ENCODE measurements at places on chromosomes 5 and 9. TPM values are rescaled to one million over a fixed set of nuclear protein-coding genes. Genes with fewer than 3 reads are reported as not detected.
A peak's percentile ranks its signal among the peaks of the same experiment; 100 is the strongest.

BOD1 gene
- total RNA-seq = 120 TPM

TICAM2 gene
- total RNA-seq = 0.33 TPM

SPINK7 gene
- total RNA-seq = not detected

TRMT10B gene
- total RNA-seq = 5.7 TPM

SPRY4 gene
- total RNA-seq = 92.4 TPM

PCDHB9 gene
- 2.6 TPM for total RNA-seq

SLC6A19 gene
- not detected for total RNA-seq

FOXD4L6 gene
- 0.13 TPM for total RNA-seq

HK3 gene
- not detected for total RNA-seq

DNA sequence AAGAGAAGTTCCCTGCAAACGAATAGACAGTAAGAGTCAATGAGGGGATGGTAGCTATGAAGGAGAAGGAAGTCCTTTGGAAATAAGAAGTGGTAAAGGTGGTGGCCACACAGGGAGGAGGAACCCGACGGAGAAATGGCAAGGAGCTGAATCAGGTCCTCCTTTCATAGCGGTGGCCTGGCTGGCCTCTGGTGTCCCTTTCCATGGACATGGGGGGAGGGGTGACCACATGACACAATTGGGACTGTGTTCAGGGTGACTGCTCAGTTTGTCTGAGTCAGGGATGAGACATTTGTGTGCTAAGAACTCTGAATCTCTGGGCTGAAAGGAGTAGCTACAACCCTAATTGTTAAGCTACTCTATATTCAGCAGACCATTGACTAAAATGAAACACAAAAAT lies 28.7 kb upstream of the TIMD4 start:
- H3K27ac ChIP-seq = no peak overlapping the region
- H3K36me3 ChIP-seq = no peaks in the 10 kb centered on the region
- no peaks in the 10 kb centered on the region for H3K27me3 ChIP-seq
- no peak for DNase-seq
- H3K4me1 ChIP-seq = no peaks in the 10 kb centered on the region
- no peak overlapping the region for H3K4me3 ChIP-seq

DNA sequence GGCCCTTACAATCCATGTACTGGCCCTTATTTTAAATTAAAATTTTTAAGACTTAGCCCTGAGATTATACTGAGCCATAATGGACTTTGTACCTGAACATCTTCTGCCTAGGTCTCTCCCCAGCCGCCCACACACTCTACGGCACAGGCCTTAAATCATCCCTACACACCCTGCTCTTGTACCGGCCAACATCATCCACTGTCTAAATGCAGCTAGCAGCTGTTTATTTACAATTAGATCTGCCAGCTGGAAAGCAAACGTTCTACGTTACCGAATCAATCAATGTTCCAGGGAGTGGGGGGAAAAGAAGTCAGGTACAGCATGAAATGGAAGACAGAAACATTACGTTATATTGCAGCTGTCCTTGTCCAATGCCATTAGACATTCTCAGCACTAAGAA lies 88.4 kb upstream of the GRAMD2B start:
- H3K27me3 ChIP-seq = no peaks in the 10 kb centered on the region
- H3K36me3 ChIP-seq = no peaks in the 10 kb centered on the region
- H3K4me1 ChIP-seq = no peaks in the 10 kb centered on the region
- no peak overlapping the region for H3K4me3 ChIP-seq
- no peak overlapping the region for H3K27ac ChIP-seq

GRCh38 chr5:136729901-136730355 lies 364.6 kb upstream of the TRPC7 start:
- no peaks in the 10 kb centered on the region for H3K27me3 ChIP-seq
- no peak overlapping the region for H3K4me3 ChIP-seq

DNA sequence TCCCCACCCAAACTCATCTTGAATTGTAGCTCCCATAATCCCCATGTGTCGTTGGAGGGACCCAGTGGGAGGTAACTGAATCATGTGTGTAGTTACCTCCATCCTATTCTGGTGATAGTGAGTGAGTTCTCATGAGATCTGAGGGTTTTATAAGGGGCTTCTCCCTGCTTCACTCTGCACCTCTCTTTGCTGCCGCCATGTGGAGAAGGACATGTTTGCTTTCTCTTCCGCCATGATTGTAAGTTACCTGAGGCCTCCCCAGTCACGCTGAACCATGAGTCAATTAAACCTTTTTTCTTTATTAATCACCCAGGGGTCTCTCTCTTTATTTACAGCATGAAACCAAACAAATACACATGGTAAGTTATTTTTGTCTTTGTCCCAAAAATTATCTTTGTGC lies 726.1 kb downstream of the CDH18 start:
- no peak overlapping the region for H3K27ac ChIP-seq
- no peaks in the 10 kb centered on the region for H3K27me3 ChIP-seq
- H3K4me3 ChIP-seq = no peak overlapping the region
- no peak for DNase-seq
- H3K36me3 ChIP-seq = peaks cover 6% of the 10 kb centered on the region

GRCh38 chr9:121675969-121676822 lies 24.8 kb downstream of the DAB2IP start:
- peaks cover 8% of the 10 kb centered on the region for H3K4me1 ChIP-seq
- no peak for DNase-seq
- H3K27me3 ChIP-seq = no peaks in the 10 kb centered on the region
- H3K4me3 ChIP-seq = no peak overlapping the region
- peaks cover 19% of the 10 kb centered on the region for H3K36me3 ChIP-seq

- no peaks in the 10 kb centered on the region for H3K27me3 ChIP-seq
- no peak overlapping the region for H3K4me3 ChIP-seq
- H3K27ac ChIP-seq = no peak overlapping the region
These were observed 261.0 kb downstream of the ROR2 start for GRCh38 chr9:91689006-91689405.

DNA sequence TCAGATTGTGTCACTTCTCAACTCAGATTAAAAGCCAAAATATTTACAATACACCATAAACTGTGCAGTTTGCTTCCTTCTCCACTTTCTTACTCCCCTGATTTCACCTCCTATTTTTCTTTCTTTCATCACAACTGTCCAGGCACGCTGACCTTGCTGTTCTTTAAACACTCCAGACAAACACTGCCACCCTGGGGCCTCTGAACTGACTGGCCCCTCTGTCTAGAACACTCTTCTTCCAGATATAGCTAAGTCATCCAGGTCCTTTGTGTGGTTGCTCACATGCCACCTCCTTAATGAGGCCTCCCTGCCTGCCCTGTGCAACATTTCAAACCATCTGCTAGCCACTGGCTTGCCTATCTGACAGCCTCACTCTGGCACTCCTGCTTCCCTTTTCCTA lies 46.6 kb downstream of the ATG10 start:
- H3K36me3 ChIP-seq = peaks cover 10% of the 10 kb centered on the region
- H3K4me1 ChIP-seq = no peaks in the 10 kb centered on the region
- DNase-seq = no peak
- H3K27ac ChIP-seq = no peak overlapping the region
- no peaks in the 10 kb centered on the region for H3K27me3 ChIP-seq

GRCh38 chr9:132755096-132755495 lies 84.8 kb downstream of the GTF3C4 start:
- no peaks in the 10 kb centered on the region for H3K27me3 ChIP-seq
- H3K27ac ChIP-seq = no peak overlapping the region
- H3K36me3 ChIP-seq = no peaks in the 10 kb centered on the region
- no peaks in the 10 kb centered on the region for H3K4me1 ChIP-seq
- no peak for DNase-seq

DNA sequence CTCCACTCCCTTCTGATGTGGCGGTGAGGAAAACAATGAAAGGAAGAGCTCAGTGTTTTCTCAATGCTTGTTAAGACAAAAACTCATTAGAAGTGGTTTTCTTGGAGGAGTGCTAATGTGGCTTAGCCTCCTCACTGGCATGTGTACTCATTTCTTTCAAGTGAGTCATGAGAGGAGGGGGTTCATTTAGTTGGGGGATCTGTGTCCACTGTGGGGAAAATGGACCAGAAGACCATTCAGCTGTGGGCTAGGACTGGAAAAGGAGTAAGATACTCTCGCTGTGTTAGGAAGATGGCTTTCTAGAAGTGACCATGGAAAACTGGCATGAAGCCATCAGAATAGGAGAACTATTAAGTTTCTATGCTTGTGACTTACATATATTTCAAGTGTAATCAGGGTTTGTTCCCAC lies 23.5 kb downstream of the KLF9 start:
- H3K4me1 ChIP-seq = no peaks in the 10 kb centered on the region
- H3K27me3 ChIP-seq = no peaks in the 10 kb centered on the region
- no peak for DNase-seq
- no peaks in the 10 kb centered on the region for H3K36me3 ChIP-seq
- H3K4me3 ChIP-seq = no peak overlapping the region
- no peak overlapping the region for H3K27ac ChIP-seq

DNA sequence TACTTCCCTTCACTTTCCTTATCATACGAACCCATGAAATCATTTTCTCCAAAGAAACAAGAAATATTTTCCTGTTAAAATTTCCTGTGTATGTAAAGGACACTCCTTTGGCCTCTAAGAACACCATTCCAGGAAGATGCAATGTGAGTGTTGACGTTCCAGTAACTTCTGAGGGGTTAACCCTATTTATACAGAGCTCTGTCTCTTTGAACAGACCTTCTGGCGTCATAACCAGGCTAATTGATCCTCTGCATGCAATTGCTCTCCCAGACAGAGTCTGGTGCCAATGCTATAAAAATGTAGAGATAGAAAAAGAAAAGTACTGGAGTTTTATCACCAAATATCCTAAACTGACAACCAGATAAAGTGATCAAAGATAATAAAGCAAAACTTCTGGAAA lies 218.5 kb downstream of the TLE1 start:
- H3K27me3 ChIP-seq = no peaks in the 10 kb centered on the region
- no peak overlapping the region for H3K27ac ChIP-seq
- H3K4me1 ChIP-seq = no peaks in the 10 kb centered on the region
- H3K36me3 ChIP-seq = no peaks in the 10 kb centered on the region
- no peak for DNase-seq

GRCh38 chr9:3696368-3696767 lies 170.6 kb upstream of the RFX3 start:
- H3K36me3 ChIP-seq = no peaks in the 10 kb centered on the region
- H3K27ac ChIP-seq = peak overlapping the region; percentile 49
- H3K4me3 ChIP-seq = peak overlapping the region; percentile 38
- H3K27me3 ChIP-seq = no peaks in the 10 kb centered on the region
- peaks cover 4% of the 10 kb centered on the region for H3K4me1 ChIP-seq

DNA sequence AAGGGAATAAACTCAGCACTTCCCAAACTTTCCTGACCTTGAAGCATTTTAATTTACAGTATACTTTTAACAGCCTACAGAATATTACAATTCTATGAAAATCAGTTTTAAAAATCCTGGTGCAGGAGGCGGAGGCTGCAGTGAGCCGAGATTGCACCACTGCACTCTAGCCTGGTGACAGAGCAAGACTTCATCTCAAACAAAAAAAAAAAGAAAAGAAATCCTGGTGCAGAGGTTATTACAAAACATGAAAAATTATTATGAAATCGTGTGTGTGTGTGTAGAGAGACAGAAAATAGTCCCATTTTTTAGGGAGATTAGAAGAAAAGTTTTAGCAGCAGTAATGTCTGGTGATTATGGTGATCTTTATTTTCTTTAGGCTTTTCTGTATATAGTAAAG lies 26.9 kb downstream of the GOLPH3 start:
- no peak overlapping the region for H3K4me3 ChIP-seq
- no peak overlapping the region for H3K27ac ChIP-seq
- peaks cover 20% of the 10 kb centered on the region for H3K36me3 ChIP-seq
- no peaks in the 10 kb centered on the region for H3K4me1 ChIP-seq
- H3K27me3 ChIP-seq = no peaks in the 10 kb centered on the region

- DNase-seq = peak; percentile 56
- no peaks in the 10 kb centered on the region for H3K27me3 ChIP-seq
- H3K36me3 ChIP-seq = peaks cover 7% of the 10 kb centered on the region
- H3K4me1 ChIP-seq = peaks cover 25% of the 10 kb centered on the region
- H3K27ac ChIP-seq = no peak overlapping the region
These were observed 2.1 kb downstream of the TLN1 start for GRCh38 chr9:35729700-35730485.

- no peaks in the 10 kb centered on the region for H3K27me3 ChIP-seq
- no peak overlapping the region for H3K27ac ChIP-seq
- no peaks in the 10 kb centered on the region for H3K36me3 ChIP-seq
- H3K4me3 ChIP-seq = no peak overlapping the region
- H3K4me1 ChIP-seq = no peaks in the 10 kb centered on the region
These were observed 538.6 kb downstream of the CDH12 start for GRCh38 chr5:22314548-22314947.

GRCh38 chr5:165775111-165775510 lies 2269.7 kb downstream of the MAT2B start:
- no peak overlapping the region for H3K4me3 ChIP-seq
- no peak overlapping the region for H3K27ac ChIP-seq
- H3K27me3 ChIP-seq = no peaks in the 10 kb centered on the region

DNA sequence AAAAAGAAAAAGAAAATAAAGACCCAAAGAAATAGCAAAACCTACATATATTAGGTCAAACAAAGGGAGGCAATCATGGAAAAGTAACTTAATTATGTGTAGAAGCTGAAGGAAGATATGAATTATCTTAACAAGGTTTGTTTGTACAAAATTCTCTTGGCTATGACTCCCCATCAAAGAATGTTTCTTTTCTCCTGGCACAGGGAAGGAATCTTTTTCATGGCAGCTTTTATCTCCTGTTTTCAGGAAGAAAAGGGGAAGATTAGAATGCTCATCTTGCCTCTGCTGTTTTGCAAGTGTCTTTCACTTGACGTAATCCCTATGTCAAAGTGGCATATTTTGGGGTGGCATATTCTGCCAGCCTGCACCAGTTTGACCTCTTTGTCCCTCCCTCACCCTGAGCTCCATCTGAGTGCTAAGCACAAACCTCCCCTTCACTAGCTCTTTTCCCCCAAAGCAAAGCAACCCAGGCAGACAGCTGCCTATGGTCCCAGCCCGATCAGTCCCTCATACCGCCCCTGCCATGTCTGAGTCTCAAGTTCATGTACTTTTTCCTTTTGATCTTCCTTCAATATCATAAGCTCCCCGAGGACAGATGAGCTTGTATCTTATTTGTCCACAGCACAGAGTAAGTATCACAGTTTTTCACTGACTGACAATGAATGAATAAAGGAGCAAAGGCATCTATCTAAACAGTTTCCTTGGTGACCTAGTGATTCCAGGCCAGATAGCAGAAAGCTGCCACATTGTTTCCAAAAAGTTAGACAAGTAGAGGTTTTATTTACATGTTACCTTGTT lies 242.8 kb upstream of the ANKRD55 start:
- H3K27ac ChIP-seq = no peak overlapping the region
- no peak for DNase-seq
- H3K36me3 ChIP-seq = no peaks in the 10 kb centered on the region
- H3K27me3 ChIP-seq = peaks cover 4% of the 10 kb centered on the region
- H3K4me3 ChIP-seq = no peak overlapping the region

DNA sequence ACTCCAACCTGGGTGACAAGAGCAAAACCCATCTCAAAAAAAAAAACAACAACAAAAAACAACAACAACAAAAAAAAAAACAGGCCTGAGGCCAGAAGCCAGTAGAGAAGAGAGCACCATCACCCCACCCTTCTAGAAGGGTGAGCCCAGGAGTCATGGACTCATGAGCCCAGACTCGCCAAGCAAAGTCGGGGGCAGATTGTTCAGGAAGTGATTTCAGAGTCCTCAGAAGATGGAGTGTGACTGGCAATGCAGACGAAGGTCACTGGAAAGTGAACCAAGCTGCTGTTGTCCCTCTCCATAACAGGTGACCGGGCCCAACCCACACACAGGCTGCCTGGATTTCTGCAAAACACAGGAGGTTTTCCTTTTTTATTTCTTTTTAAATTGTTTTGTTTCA lies 9.0 kb upstream of the WDR38 start:
- no peak overlapping the region for H3K4me3 ChIP-seq
- no peak for DNase-seq
- H3K27me3 ChIP-seq = no peaks in the 10 kb centered on the region
- H3K36me3 ChIP-seq = no peaks in the 10 kb centered on the region
- H3K27ac ChIP-seq = no peak overlapping the region
- no peaks in the 10 kb centered on the region for H3K4me1 ChIP-seq

Measured in H9 (cell line).